Hematopoietic multipotent progenitor cell treated with erythropoietin and hydrocortisone succinate and interleukin-3 and kit ligand, for 8 days (in vitro differentiated cells): ENCODE measurements at places on chromosomes 4 and X.

DNA sequence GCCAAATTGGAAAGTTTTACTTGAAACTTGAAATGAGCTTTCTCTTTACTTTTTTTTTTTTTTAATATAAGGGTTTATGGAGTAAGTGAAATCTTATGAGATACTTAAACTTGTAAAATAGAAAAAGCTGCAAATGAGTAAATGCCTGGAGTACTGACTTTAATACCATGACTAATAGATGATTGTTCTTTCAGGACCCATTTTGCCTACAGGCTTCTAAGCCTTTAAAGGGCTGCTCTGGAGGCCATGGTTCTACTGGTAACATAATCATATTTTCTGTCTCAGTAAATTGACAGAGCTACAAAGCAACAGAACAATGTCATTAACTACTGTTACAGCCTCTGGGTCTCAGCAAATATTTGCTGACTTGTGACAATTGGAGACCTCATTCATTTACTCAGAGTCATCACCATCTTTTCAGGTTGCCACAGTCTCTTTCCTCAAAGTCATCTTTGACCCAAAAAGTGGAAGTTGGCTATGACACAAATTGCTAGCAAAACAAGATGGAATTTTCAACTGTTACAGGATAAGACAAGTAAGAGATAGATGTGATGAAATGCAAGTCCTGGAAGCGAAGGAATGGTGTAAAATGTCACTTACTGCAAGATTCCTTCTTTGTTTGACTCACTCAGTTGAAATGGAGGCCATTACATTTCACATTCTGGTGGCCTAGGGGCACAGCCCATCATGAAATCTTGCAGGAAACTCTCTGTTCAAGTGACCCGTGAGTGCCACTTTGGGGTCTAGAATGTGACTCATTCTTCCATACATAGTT, 132.7 kb downstream of the BTC start:
- DNase-seq: no peak

- DNase-seq: no peak
Observed at GRCh38 chr4:159705334-159705733, 602.5 kb downstream of the RAPGEF2 start.

DNA sequence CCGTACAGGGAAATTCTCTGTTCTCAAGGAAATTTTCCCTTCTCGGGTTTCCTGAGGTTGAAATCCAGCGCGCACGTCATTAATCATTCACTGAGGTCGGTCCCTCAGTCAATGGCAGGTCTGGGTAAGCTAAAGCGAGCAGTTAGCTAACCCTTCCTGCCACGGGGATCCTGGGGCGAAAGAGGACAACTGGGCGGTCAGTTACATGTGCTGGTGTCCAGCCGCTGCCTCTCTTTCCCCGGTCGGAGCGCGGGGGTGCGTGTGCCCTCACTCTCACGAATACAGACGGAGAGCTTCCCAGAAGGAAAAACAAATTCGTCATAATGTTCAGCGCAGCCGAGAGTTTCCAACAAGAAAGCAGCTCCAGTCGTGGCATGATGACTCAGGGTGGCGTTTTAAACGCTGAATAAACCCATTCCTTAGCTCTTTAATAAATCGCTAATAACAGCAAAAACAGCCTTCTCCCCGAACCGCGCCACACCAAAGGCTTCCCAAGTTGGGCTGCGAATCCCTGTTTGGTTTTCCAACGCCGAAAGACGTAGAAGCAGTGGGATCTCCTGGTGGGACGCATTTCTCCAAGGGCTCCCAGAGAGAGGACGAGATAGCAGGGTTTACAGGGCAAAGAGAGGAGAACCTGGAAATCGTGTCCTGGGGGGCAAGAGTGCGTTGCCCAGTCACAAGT, 752 bp upstream of the FGF5 start:
- no peak for DNase-seq

DNA sequence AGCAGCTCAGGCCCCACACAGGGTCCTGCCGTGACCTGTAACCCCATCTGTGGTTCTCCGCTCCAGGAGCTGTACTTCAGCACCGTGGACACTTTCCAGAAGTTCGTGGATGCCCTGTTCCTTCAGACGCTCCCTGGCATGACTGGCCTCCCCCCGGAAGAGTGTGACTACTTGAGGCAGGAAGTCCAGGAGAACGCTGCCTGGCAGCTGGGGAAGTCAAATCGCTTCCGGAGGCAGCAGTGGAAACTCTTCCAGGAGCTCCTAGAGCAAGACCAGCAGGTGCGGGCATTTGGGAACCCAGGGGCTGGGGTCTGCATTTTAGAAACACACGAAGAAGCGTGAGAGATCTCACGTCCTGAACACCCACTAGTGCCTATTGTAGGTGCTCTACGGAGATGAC, 72.5 kb downstream of the EVC start:
- no peak for DNase-seq

DNA sequence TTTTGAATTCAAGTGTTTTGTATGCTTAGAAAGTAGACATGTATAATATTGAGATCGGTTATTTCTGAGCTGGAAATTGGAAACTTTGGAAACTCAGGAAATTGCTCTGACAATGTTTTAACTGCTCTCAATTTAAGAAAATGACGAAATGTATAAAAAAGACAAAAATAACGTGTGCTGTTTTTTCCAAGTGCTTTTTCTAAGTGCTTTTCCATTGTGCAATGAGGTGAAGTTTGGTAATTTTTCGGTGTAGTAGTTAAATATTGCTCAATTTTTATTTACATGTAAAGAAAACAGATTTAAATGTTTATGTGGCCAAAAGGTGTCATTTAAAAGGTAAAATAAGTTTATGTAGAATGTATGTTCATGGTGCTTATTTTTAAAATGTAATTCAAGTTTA, 39.4 kb upstream of the RHOH start:
- no peak for DNase-seq

DNA sequence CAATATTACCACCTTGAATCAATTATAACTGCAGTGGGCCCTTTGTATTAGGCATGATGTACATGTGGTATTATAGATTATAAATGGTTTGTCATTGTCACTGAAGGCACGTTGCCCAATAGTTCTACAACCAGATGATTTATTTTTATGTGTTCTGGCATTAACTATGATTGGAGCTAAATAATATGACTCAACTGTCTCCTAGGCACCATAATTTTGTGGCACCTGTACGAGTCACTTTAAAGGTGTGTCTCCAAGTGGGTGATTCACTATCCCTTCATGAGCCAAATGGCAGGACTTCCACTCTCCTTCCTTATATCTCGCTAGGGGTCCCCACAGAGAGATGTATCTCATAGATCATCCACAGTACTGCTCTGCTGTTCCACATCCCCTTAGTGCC, 6.1 kb upstream of the SMPX start:
- no peak for DNase-seq

DNA sequence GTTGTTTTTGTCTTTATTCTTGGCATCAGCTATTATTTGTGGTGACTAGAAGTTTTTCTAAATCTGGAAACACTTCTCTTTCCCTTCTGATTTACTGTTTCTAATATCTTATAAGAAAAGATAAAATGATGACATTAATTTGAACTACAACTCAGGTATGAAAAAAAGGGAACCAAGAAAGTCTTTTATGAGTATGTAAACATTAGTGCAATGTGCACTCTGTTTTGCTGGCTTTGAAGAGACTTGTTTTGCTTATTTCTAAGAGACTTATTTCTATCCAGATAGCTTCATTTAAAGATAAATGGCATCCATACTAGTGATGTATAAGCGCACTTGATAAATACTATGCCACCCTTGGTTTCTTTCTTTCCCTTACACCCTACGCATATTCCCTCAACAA, 10.1 kb upstream of the AMBN start:
- DNase-seq: no peak

DNA sequence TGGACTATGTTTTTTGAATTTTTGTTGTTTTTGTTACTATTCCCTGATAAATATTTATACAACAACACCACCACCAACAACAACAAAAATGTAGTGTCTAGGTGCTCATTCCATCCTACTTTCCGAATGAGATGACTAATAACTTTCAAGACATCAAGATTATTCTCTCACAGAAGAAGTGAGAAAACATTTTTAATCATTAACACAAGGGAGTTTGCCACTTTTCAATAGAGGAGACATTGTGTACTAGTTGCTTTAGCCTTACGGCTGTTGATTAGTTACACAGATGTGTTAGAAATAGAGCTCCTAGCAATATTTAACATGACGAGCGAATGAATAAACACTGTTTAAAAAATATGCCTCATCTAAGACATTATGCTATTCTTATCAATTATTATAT, 898.8 kb downstream of the C4orf33 start:
- DNase-seq: no peak

DNA sequence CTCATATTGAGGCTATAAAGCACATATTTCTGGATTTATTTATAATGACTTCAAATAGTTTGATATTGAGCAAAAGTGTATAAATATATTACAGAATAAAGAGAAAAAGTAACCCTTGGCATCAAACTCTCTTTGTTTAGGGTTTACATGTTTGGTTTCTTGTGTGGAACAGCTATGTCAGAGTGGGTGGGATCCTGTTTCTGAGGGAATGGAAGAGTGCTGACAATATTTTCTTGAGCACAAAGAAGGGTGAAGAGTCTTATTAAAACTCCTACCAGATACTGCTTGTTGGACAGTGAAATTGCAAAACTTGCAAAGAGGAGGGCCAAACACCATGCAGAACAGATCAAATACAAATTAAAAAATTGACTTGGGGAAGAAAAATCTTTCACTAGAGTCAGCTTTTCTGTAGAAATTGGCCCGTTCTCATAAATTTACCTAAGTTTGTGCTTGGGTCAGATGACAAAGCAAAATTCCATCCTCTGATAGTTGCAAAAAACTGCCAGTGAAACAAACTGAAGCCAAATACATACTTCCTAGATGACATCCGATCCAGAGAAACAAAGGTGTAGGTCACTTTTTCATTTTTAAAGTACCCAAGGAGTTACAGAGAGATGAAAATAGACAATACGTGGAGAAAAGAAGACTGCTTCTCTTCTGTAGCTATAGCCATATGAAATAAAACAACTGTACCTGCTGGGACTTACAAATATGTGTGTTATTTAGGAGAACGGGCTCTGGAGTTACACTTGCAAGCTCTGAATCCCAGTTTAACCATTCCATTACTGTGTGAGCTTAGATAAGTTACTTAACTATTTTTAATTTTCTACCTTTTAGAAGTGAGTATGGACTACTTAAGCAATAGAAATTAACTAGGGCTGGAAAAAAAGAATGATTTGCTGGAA, 133.3 kb downstream of the MAML3 start:
- DNase-seq: peak; percentile 4

DNA sequence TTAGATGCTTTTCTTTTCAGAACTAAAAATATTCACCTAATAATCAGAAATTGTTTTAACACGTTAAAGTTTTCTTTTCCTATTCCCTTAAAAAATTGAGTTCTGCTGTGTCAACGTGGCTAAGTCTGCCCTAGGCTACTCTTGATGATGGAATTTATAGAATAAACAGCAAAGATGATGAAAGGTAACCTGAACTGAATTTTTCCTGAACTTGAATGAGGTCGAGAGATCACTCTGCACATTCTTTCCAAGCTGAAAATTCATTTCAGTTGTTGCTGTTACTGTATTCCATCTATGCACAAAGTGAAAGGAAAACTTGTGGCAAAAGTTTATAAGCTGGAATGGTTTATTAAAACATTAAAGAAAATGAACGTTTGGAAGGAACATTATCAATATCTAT, 245.9 kb upstream of the GIMD1 start:
- no peak for DNase-seq

- DNase-seq: no peak
Observed at GRCh38 chrX:39759526-39760224, 338.1 kb downstream of the BCOR start.

- DNase-seq: no peak
Observed at GRCh38 chrX:120305531-120306141, 5.6 kb downstream of the TMEM255A start.

DNA sequence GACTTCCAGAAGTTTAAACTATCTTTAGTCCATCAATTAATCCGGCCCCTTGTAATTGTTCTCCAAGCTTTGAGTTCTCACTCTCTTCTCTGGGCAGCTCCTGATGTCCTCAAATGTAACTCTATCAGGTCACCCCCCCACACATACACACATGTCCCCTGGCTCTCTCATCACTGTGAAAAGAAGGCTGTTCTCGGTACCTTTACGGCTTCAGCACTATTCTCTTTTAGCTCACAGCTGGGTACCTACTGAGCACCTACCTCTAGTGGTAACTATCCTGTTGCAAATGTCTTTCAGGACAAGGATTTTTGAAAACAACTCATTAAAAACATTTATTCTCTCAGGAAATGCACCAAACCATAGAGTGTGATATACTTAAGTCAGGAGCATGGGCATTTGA, 115.4 kb downstream of the IQCM start:
- DNase-seq: no peak

DNA sequence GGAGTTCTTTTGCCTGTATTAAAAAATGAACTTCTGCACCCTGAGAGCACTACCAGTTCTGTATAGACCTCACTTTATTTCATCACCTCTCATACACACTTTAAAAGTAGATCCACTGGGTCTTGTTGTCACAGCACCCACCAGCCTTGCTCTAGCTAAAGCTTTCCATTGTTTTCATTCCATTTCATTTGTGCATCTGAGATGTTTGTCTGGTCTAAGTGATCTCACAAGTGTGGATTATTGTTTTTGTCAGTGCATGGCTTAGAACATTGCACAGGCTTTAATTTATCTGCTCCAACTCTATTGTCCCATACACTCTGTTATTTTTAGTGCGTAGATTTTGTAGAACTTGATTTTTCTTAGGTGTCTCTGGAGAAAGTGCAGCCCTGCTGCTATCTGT, 1157.5 kb upstream of the PABPC4L start:
- DNase-seq: no peak

- DNase-seq: no peak
Observed at GRCh38 chrX:21955403-21956189, 15.1 kb downstream of the SMS start.

GRCh38 chr4:65798498-65799127, 128.3 kb upstream of the EPHA5 start:
- DNase-seq: no peak
